Left forelimb (tissue), 1 donor: ENCODE measurements at places on chromosomes 6 and 20.

- DNase-seq: no peak
These were observed 62.0 kb upstream of the TASP1 start for GRCh38 chr20:13700761-13701160.

DNA sequence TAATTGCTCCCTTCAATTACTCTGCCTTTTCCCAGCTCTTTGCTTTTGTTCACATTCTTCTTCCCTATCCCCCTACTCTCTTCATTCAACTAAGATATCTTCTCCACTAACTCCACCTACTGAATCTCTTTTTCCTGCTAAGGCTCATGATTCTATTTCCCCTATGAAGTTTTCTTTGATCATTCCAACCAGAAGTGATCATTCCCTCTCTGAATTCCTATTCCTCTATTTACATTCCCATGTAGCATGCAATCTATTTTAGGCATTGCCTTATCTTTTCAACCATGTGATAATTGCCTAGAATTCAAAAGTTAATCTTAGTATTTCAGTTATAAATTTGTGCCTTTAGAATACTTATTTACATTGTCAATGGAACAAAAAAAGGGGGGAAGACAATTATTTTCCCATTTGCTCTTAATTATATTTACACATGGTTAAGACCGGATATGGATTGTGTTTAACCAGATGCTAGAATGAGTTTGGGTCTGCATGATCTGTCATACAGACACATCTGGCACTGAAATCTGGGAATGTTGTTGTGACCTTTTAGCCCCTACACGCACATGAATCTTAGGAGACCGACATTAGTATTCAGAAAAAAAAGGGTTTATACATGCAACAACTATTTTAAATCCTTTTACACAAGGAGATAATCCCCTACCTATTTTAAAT is 20.8 kb downstream of the MOXD1 start:
- no peak for DNase-seq

DNA sequence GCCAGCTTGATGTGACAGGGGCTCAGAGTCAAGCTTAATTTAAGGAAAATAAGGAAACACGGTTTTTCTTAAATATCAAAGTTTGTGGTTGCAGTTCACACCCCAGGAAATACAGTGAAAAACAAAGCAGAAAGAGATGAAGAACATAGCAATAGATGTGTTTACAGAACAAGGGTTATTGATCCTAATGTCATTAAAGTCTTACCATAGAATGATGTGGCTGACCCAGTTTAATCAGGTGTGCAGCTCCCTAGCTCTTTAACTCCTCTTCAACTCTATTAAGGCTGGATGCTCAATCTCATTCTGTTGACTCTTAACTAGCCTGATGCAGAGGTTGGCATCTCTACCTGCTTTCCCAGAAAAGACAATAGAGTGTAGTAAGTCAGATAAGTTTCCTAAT is 7.5 kb upstream of the GTF3C6 start:
- DNase-seq: no peak

DNA sequence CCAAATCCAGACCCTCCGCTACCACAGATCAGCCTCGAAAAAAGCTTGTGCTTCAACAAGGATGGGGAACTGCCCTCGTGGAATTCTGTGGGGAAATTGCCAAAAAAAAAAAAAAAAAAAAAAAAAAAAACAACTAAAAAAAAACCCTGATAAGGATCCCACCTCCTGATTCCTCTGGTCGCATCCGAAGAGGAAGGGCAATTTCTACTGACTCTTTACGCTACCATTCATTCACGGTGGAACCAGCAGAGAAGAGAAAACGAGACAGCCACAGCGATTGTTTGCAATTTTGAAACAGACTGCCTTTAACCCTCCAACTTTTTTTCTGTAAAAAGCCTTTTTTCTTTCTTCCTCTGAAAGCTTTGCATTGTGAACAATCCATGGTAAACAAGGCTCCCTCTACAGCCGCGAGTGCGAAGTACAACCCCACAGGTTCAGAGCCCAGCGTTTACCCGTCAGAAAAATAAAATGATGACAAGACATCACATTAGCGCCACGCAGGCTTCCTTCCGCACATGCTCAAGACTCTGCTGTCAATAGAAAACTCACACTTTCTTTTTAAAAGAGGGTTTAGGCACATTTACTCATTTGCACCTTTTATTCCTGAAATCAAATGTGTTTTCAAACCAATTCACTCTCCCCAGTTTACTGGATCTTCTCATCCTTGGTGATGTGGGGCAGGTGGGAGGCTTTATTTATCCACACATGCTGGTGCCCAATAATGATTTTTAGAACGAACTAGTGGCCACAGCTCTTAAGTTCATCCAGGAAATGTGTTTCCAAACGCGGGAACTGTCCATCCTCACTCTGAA is 100.0 kb downstream of the NOL4L start:
- peak; percentile 73 for DNase-seq

DNA sequence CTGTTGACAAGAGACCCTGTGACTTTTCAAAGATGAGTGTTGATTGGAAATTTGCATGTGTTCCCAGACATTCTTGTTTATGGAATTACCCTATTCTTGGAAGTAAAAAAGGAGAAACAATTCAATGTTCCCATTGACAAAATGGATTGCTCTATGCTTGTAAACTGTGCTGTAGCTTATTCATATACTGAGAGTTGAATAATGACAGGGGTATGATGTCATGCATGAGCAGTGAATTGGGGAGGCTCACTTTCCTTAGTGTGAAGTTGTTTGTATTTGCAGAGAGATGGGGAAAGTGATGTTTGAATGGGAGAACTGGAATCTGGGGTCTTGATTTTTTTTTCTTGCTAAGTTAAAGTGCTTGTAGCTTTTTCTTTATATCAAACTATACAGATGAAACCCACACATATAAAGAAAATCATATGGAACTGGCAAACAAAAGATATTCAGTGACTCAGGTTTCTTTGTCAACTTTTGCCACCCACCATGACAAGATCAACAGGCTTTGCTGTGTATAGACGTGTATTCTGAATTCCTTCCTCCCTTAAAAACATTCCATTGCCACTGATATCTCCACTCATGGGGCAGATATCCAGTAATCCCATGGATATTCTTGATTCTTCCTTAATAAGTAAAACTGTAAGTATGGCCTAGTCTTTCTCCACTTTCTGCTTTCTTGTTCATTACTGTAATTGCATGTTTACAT is 97.8 kb upstream of the JAG1 start:
- no peak for DNase-seq

DNA sequence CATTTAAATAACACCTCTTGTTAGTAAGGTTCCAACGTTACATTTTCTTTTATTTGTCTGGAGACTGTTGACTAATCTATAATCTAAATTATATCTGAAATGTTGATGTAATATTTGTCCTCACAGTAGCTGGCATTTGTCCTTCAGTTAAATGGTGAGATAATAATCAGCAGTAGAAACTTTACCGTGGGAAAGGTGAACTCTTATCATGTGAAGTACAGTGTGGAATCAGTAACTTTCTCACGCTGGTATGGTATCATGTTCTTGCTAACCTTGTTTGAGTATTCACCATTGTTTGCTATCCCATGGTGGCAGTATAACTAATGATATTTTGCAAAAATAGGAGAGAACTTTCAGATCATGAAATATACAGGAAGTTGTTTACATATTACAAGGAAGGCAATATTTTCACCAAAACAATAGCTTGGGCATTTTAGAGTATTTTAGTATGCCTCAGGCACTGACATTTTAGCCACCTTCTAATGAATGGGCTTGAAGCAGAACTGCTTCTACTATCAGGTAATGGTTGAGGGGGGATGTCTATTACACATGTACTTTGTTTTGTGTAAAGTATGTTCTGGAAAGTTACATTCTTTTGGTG is 4.8 kb downstream of the GMNN start:
- no peak for DNase-seq

DNA sequence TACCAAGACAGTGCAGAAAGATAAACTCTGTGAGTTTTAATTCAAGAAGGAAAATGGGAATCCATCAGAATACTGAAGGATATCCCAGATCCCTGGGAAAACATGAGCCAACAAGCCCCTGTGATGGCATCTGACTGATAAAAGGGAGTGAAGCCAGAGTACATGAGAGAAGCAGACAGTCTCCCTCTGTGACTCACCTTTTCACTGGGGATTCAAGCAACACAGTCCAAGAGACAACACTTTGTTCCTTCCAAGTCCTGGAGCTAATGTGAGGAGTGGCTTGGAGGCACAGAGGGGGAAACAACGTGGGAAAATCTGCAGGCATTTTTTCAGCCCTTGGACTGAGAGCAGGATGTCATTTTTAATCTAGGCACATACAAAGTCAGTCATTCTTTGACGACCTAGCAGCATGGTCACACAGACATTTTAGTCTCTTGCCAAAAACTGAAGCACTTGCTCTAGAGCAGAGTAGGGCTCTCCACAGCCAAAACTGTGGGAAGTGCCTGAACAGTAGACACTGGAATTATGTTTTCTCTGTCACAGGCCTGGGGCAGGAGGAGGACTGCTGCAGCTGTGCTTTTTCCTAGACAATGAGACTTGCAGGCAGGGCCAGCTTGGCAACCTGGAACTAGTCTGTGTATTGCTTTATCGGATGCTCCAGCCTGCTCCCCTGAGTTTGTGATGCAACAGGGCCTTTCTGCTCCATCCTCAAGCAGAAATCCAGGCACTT is 465.0 kb upstream of the GJE1 start:
- no peak for DNase-seq

DNA sequence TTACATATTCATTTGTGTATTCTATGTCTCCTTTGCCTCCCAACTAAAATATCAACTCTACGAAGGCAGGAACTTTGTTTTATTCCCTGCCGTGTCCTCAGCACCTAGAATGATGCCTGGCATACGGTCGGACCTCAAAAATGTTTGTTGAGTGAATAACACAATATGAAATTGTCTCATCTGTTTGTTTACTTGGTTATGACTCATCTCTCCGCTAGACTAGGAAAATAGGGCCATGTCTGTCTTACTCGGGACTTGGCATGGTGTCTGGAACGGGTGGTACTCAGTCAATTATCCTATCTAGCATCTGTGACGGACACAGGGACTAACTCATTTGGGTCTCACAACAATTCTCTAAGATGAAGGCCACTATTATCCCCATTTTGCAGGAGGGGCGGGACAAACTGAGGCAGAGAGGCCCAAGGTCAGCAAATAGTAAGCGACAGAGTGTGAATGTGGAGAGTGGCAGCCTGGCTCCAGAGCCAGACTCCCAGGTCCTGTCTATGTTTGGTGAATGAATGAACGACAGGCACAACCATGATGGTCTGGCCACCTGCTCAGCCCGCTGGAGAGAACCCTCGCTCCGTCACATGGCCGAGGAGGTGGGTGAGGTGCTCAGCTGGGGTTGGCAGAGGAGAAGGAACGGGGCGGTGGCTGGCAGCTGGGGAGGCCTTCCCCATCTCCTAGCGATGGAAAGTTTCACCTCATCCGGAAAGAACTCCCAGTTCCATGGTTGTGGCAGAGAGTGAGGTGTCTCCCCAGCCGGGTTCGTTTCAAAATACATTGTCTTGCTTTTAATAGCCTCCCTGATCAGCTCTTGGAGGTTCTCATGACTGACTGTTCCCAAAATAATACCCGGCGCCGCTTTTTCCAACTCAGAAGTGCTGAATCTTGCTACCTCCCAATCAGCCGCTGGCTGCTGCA is 27.6 kb upstream of the NFATC2 start:
- no peak for DNase-seq

- no peak for DNase-seq
These were observed 12.5 kb downstream of the CASP8AP2 start for GRCh38 chr6:89842228-89842627.

GRCh38 chr6:191487-192312 is 100.6 kb upstream of the DUSP22 start:
- DNase-seq: no peak

- peak; percentile 79 for DNase-seq
These were observed 60.4 kb upstream of the KLHL31 start for GRCh38 chr6:53725791-53726575.

DNA sequence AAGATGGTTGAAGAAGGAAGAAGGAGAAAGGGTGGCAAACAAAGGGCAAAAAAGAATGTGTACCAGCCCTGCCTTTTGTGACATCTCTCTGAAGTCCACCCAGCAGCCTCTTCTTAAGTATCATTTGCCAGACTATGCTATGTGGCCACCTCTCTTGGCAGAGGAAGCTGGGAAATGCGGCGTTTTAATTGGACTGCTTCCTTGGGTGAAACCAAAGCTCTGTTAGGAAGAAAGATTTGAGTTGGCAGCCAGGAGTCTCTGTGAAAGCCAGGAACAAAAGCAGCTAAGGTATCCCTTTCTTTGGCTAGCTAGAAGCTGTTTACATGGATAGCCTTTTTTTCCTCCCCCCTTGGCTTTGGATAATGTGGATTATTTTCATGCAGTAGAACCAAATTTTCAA is 67.5 kb upstream of the GTSF1L start:
- no peak for DNase-seq

- peak; percentile 69 for DNase-seq
These were observed 107.6 kb downstream of the PSMB1 start for GRCh38 chr6:170445487-170445886.

DNA sequence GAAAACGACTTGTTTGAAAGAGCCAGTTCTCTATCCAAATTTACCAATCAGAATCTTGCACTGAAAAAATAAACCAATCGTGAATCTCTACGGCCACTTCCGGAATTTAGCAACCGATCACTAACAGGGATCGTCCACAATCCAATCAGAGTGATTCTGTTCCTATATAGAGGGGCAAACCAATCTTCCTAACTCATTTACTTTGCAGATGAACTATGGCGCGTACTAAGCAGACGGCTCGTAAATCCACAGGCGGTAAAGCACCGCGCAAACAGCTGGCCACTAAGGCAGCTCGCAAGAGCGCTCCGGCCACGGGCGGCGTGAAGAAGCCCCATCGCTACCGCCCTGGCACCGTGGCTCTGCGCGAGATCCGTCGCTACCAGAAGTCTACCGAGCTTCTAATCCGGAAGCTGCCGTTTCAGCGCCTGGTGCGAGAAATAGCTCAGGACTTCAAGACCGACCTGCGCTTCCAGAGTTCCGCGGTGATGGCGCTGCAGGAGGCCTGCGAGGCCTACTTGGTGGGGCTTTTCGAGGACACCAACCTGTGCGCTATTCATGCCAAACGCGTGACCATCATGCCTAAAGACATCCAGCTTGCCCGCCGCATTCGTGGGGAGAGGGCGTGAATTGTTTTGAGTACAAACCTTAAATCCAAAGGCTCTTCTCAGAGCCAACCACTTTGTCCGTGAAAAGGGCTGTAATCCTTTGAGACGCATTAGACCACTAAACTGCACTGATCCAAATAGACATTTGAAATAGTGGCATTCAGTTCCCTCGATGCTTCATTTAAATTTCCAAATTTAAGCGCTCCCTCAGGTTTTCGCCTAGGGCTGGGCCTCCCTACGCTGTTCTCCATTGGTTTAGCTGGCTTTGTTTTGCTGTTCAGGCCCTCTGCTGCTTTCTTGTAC is 138.0 kb downstream of the HFE start:
- DNase-seq: peak; percentile 86

DNA sequence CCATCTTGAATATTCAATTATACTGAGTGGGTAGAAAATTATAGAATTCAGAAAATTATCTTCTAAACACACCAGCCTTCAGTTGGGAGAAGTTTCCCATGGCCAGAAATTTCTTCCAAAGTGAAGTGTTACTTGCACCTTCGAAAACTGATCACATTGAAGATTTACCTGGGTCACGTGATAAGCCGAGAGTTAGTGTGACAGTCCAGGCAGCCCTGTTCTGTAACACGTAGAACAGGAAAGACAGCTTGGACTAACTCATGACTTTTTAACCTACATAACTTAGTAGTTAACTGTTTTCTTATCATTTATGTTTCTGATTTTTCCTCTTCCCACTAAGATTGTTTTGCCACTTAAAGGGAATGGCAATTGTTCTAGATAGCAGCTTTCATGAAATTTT is 118.3 kb upstream of the MTHFD1L start:
- no peak for DNase-seq
